ENCODE measurements at places on chromosomes 7 and 10.

DNA sequence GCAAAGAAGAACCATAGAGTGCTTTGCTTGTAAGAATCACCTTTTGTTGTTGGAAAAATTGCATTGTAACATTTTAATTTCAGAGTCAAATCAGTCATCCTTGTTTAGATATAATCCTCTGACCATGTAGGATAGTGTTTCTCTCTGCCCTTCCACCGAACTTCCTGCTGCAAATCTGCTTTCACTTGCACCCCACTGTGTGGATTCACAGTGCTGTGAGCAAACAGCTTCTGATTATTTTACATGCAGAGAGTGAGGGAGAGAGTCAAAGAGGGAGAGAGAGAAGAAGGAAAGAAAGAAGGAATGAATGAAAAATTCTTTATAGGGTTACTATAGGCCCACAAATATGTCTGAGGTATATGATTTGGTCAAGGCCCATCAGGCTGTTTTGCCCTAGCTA, 30.0 kb upstream of the SEM1 start:
- DNase-seq: no peak

- DNase-seq: no peak
Observed at GRCh38 chr7:116339564-116339963, 129.2 kb downstream of the TES start.

GRCh38 chr7:33998476-33998875, 93.1 kb downstream of the BMPER start:
- DNase-seq: no peak

DNA sequence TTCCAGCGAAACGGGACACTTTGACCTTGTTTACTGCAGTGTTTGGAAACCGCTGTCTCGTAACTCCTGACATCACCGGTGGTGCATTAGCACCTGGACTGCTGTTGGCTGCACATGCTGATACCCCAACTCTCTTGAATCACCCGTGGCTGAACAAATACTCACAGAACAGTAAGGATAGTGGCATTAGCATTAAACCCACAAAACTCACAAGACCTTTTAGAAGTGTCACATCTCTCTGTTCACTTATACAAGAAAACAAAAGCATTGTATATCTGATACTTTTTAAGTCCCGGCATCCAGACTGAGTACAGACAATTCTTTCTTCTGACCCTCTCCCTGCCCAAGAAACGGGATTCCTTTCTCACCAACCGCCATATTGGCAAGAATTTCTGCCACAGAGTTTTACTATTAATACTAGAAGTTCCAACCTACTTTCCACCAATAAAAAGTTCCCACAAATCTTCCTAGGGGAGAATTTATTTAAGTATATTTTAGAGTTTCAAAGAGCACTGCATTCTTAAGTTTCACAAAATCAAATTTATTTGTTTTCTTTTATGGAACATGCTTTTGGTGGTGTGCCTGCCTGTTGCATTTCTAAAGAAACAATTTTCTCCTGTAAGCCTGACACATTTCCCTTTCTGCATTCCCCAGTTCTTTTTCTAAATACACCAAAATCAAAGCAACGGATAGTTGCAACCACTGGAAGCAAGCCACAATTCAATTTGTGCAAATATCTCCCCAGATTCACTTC, 208.4 kb upstream of the KLF14 start:
- no peak for DNase-seq

DNA sequence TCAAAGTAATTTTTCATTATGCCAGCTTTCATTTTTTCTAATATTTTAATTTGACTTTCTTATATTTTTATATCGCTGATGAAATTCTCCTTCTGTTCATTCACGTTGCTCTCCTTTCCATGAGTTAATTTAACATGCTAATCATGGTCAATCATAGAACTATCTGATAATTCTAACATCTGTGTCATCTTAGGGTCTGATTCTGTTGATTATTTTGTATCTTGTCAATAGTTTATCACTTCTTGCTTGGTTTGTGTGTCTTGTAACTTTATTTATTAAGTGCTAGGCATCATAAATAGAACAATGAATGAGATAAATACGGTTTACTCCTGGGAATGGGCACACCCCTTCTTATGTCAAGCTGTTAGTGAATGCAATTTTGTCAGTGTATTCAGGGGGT, 11.0 kb downstream of the TCERG1L start:
- no peak for DNase-seq

DNA sequence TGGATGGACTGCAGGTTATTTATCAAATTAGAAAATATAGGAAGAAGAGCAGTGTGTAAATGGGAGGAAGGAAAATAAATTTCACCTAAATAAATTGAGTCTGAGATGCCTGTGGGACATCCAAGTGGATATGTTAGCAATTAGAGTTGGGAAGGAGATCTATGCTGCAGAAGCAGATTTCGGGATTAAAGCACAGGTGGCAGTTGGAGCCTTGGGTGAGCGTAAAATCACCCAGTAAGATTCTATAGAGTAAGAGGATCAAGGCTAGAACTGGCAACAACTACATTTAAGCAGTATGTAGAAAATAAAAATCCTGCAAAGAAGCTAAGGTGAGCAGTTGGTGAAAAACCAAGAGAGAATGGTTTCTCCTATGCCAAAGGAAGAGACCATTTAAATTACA, 8.4 kb downstream of the TRIM4 start:
- DNase-seq: no peak

DNA sequence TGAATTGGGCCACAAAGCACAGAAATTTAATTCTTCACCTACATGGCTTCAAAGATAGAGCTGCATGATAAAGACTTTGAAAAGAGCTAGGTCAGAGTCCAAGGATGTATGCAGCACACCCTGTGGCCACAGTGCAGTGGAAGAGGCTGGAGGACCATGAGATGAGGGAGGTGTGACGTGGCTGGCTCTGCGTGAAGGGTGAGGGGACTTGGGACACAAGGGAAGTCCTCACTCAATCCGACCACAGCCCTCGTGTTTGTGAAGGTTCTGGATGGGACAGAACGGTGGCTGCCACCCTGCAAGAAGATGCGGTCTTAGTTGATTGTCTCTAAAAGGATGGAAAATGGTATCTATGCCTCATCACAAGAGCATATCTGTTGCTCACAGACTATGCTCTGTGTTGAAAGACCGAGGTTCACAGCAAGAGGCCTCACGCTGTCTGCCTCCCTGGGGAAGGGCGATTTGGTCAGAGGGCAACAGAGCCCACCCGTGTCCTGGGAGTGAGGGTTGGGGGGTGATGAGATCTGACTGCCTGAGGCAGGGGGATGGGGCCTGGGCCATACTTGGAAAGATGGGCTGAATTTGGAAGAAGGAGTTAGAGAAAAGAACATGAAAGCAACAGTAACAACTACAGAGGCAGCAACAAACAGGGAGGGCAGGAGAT, 174.4 kb upstream of the SHH start:
- DNase-seq: no peak

- no peak for DNase-seq
Observed at GRCh38 chr10:86056672-86057071, 309.9 kb downstream of the GRID1 start.

DNA sequence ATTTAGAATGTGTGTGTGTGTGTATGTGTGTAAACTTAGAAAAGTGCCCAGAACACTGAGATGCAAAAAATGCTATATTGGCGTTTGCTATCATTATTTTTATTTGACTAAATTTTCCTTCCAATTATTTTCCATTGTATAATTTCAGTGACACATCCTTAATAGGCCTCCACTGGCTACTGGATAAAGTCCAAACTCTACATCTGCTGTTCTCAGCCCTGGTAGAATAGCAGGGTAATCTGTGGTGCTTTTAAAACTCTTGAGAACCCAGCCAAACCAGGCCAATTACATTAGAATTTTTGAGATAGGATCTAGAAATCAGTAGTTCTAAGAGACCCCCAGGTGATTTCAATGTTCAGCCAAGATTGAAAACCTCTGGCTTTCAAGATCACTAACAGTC, 66.4 kb downstream of the ZNF503 start:
- no peak for DNase-seq

DNA sequence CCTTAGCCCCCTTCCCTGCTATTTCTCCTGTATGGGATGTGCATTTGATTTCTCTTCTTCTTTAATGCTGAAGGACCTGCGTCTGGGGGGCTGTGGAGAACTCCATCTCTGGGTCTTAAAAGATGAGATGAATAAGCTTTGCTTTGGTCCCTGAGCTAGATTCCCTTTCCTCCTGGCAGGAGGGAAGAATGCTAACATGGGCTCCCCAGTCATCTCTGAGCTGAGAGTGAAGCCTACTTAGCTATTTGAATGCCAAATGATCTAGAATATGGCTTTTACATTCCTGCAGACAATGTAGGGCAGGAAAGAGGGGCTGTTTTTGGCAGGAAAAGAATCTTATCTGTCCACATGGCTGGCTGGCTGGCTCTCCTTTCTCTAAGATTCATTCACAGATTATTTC, 62.6 kb upstream of the EFCAB10 start:
- no peak for DNase-seq

GRCh38 chr7:2120841-2121830, 111.6 kb downstream of the MAD1L1 start:
- no peak for DNase-seq

GRCh38 chr10:113228530-113228929, 278.5 kb downstream of the TCF7L2 start:
- no peak for DNase-seq

DNA sequence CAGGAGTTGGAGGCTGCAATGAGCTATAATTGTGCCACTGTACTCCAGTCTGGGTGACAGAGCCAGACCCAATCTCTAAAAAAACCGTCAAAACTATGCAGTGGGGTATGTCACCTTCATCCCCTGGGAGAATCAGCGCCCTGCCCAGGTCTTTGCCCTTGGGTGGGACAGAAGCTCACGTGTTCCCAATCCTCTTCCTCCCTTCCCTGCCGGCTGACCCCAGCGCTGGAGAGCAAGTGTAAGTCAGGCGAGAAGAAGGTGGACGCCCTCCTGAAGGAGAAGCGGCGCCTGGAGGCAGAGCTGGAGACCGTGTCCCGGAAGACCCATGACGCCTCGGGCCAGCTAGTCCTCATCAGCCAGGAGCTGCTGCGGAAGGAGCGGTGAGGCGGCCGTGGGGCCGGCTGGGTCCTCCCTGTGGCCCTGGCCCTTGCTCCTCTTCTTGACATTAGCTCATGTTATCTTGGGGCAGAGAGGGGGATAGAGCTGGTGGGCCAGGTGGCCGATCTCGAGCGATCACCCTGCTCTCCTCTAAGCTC, 64.8 kb upstream of the GTF2IRD1 start:
- DNase-seq: no peak
